Effector CD4-positive, alpha-beta T cell (primary cell): ENCODE measurements at places on chromosomes 7 and 10.

DNA sequence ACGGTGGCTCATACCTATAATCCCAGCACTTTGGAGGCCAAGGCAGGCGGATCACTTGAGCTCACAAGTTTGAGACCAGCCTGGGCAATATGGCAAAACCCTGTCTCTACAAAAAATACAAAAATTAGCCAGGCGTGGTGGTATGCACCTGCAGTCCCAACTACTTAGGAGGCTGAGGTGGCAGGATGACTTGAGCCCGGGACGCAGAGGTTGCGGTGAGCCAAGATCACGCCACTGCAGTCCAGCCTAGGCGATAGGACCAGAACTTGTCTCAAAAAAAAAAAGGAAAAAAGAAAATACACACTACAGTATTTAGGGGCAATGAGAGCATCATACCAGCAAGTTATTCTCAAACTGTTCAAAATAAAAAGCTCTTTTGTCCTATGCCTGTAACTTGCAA is 59.5 kb downstream of the ABI1 start:
- DNase-seq, result no peak

DNA sequence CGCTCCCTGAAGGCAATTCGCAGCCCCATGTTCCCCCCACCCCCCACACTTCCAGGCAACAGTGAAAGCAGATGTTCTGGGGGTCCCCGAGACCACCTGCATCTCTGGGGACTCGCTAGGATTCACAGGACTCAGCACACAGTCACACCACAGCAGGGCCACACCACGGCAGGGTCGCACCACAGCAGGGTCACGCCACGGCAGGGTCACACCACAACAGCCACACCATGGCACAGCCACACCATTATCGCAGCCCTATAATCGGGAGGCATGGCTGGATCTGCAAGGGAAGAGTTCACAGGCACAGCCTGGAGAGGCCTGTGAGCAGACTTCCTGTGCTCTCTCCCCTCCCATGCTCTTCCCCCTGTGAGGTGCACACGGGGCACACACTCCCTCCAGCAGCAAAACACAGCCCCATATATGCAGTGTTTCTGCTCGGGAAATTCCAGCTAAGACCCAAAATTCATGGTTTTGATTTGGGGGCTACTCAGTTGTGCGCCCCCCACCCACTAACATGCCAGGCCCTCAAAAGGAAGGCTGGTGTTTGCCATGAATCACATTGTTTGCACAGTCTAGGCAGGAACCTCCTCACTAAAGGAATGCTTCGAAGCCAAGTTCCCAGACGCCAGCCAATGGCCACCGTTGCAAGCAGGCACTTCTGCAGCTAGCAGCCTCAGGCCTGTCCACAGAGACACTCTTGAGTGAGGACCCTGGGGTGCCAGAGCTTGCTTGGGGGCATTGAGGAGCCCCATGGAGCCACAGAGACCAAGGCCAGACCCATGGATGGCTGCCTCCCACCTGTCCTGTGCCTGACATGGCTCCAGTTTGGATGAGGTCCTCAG is 7.0 kb upstream of the DPYSL4 start:
- no peak for DNase-seq

DNA sequence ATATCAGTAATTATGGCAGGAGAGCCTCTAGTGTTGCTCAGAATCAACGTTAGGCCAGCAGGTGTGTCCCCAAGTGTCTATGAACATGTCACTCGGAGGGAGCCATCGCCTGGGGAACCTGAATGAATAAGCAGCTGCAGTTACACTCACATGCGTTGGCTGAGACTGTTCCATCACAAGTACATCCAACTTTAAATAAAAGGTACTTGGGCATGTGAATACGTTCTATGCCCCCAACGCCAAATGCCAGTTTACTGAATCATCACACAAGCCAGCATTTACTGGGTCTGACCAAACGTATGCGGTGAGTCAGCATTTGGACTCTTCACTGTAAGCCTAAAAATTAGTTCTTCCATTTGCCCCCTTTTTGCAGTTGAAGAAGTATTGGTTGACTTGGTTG is 207.6 kb upstream of the PLXNA4 start:
- DNase-seq, result no peak

GRCh38 chr7:101947899-101948298 is 130.5 kb downstream of the CUX1 start:
- DNase-seq, result no peak

GRCh38 chr10:78194050-78194449 is 160.4 kb downstream of the RPS24 start:
- no peak for DNase-seq

DNA sequence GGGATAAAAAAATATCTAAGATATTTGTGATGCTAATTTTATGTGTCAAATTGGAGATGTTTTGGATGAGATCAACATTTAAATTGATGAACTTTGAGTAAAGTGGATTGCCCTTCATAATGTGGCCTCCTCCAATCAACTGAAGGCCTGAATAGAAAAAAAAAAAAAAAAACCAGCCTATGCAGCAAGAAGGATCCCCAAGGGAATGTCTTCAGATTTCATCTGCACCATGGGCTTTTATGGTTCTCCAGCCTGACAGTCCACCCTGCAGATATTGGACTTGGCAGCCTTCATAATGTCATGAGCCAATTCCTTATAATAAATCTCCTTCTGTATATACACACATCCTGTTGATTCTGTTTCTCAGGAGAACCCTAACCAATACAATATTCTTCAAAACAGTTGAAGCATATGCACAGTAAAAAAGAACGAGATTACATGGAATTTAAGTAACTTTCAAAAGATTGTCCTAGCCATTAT is 316.9 kb upstream of the PLXDC2 start:
- no peak for DNase-seq

DNA sequence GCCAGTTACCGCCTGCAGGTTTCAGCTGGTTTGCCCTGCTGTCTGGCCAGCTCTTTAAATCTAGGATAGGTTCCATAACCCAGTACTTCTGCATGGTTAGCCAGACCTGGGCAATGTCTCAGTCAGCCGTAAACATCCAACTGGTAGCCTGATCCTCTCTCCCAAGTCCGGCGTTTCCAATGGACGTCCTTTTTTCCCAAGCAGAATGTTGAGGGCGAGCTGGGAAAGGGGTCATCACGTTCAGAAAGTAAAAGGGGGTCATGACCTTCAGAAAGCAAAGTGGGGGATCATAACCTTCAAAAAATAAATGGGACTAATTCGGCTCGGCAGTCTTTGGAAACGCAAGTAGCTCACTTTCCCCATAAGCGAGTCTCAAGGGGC is 430 bp downstream of the PON3 start:
- DNase-seq, result no peak

- DNase-seq, result no peak
These were observed 123.9 kb upstream of the ZMIZ1 start for GRCh38 chr10:78944723-78945312.

DNA sequence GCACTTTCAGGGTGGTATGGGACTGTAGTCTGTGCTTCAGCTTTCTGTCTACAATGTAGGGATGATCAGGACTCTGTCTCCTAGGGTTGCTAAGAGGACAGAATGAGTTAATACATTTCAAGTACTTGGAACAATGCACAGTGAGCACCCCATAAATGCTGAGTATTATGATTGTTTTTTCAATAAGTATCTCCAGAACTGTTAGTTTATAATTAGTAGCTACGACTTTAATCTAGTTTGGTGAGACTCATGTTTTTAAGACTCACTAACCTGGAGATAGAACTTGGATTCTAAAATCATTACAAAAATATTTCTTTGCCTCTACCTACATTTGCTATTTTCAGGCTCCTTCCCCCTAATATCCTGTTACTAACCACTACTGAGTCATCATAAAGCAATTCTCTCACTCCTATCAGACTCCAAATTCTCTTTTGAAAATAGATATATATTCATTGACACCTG is 95.3 kb downstream of the CPED1 start:
- DNase-seq, result no peak

DNA sequence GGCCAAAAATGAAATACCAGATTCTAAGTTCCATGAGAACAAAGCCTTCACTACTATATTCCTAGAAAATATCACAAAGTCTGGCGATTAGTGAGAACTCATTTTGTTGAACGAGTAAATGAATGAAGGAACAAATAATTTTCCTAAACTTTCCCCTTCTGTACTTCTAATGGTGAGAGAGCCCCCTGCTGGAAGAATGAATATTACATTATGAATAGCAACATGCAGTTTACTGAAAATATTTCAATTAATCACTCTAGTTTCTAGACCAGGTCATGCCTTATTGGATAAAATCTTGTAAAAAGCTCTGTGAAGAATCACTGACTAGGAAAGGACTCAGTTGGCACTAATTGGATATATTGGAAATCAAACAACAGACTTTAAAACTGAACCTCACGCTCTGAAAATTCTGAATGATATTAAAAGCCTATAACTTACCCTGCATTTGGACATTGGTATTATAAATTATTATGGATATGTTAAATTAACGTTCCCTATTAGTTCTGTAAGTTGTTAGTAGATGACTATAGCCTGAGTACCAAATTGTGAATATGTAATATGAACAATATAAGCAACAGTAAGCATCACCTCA is 32.4 kb upstream of the MTPN start:
- peak; percentile 12 for DNase-seq

DNA sequence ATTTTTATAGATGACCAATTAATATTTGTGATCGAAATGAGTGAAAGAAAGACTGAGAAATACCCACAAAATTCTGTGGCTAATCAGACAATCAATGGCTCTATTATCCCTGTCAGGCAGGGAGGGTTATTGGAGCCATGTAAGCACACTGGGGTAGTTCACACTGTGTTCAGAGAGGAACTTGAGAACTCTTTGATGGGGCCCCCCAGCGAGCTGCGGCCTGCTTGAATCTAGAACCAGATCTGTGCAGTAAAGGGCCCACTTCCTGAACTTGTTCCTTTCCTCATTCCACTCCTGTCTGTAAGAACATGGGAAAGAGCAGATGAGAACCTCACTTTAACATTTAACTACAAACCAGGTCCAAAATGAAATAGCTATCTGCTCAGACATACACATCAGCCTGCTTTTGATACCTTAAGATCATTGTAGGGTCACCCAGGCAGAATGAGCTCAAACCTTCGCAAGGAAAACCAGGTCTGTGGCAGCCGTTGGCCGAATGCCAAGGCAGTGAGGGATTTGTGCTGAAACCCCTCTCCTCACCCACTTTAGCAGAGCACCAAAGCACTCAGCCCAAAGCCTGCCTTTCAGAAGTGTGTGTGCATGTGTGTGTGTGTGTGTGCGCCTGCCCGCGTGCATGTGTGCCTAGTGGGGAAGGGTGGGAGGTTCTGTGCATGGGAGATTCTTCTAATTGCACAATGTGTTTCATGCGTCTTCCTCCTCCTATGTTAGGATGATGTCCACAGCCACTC is 365.6 kb upstream of the MGMT start:
- DNase-seq, result no peak

DNA sequence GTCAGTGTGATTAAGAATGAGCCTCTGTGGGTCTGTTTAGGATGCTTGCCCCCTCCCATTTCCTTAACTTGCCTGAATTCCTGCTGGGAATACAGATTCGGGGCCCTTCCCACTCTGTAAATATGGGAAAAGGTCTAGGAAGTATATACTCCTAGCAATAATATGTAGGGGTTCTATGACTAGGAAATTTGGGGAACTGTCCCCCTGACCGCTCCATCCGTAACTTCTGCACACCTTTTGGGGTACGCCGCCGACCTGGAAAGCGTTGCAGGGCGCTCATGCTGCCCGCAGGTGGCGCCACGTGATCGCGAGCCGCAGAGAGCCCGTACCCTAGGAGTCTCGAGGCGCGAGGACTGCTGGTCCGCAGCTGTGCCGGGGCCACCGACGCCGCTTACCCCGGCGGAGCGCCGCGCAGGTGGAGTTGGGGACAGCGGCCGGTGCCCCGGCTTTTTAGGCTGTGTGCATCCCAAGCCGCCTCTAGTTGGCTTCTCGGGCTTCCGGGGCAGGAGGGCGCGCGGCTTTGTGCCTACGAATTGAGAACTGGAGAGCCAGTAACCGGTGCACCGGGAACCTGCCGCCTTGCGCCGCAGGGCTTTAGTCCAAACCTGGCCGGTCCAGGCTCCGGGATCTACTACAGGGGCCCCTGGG is 656 bp upstream of the CNNM2 start:
- peak; percentile 78 for DNase-seq

DNA sequence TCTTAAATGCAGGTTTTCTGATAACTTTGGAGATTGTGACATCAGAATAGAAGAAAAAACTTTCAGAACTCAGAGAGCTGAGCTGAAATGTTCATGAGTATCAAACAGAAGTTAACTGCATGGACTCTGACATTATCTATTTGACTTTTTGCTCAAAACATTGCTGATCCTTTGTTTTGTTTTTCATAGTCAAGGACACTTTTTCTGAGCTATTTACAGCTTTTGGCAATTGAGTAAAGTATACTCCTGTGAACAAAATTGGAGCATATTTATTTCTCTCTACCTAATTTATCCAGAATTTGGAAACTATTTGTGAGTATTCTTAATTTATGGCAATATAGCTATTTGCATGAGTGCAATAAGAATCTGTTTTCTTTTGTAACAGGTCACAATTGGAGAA is 11.1 kb downstream of the KCP start:
- DNase-seq, result no peak

DNA sequence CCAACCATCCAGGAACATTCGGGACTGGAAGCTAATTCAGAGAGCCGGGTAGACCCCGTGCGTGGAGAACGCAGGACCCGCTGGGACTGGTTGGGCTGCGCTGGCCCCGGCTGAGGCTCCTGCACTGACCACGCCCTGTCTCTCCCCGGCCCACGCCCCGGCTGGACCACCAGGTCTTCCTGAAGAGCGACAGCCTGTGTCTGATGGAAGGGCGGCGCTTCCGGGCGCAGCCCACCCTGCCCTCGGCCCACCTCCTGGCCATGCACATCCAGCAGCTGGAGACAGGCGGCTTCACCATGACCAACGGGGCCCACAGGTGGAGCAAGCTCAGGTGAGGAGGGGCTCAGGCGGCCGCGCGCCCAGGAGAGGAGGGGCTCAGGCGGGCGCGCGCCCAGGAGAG is 10.2 kb upstream of the UTF1 start:
- DNase-seq, result no peak
